Osteocyte (in vitro differentiated cells): ENCODE measurements at places on chromosomes 1 and 21.

GRCh38 chr1:165162671-165163241 lies 193.8 kb downstream of the LMX1A start:
- no peaks in the 10 kb centered on the region for H3K4me1 ChIP-seq
- no peaks in the 10 kb centered on the region for H3K27me3 ChIP-seq
- H3K27ac ChIP-seq: no peak overlapping the region
- H3K36me3 ChIP-seq: no peaks in the 10 kb centered on the region
- no peak overlapping the region for H3K4me3 ChIP-seq

- DNase-seq: no peak
- H3K4me3 ChIP-seq: no peak overlapping the region
- no peak overlapping the region for H3K27ac ChIP-seq
- no peaks in the 10 kb centered on the region for H3K4me1 ChIP-seq
- peaks cover 3% of the 10 kb centered on the region for H3K27me3 ChIP-seq
These were observed 36.0 kb downstream of the GNG4 start for GRCh38 chr1:235613602-235614001.

DNA sequence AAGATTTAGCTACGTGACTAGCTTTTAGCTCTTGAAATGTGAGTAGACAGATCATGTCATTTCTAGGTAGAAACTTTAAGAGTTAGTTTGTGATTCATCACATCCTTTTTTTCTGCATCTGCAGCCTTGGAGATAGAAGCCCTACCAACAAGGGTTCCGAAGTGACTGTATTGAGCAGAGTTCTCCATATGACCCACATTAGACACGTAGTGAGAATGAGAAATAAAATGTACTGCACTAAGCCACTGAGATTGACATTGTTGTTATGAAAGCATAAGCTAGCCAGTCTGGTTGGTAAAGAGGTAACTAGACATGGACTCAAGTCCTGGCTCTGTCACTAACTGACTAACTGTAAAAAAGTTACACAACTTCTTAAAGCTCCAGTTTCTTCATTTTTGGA lies 296.1 kb downstream of the PDE4B start:
- H3K27ac ChIP-seq: no peak overlapping the region
- H3K36me3 ChIP-seq: no peaks in the 10 kb centered on the region
- H3K4me3 ChIP-seq: no peak overlapping the region
- peaks cover 5% of the 10 kb centered on the region for H3K27me3 ChIP-seq
- no peaks in the 10 kb centered on the region for H3K4me1 ChIP-seq
- no peak for DNase-seq

GRCh38 chr1:103218369-103218768 lies 110.0 kb upstream of the COL11A1 start:
- no peak overlapping the region for H3K4me3 ChIP-seq
- DNase-seq: no peak
- no peaks in the 10 kb centered on the region for H3K27me3 ChIP-seq
- H3K36me3 ChIP-seq: peaks cover 2% of the 10 kb centered on the region
- H3K4me1 ChIP-seq: peaks cover 34% of the 10 kb centered on the region
- H3K27ac ChIP-seq: no peak overlapping the region

GRCh38 chr1:86137436-86137835 lies 19.1 kb downstream of the COL24A1 start:
- peaks cover 15% of the 10 kb centered on the region for H3K27me3 ChIP-seq
- H3K27ac ChIP-seq: no peak overlapping the region
- H3K36me3 ChIP-seq: no peaks in the 10 kb centered on the region
- no peak overlapping the region for H3K4me3 ChIP-seq

GRCh38 chr1:1069711-1070676 lies 4.1 kb downstream of the RNF223 start:
- H3K4me1 ChIP-seq: peaks cover 4% of the 10 kb centered on the region
- DNase-seq: no peak
- H3K36me3 ChIP-seq: no peaks in the 10 kb centered on the region
- peak overlapping the region; percentile 32 for H3K4me3 ChIP-seq

DNA sequence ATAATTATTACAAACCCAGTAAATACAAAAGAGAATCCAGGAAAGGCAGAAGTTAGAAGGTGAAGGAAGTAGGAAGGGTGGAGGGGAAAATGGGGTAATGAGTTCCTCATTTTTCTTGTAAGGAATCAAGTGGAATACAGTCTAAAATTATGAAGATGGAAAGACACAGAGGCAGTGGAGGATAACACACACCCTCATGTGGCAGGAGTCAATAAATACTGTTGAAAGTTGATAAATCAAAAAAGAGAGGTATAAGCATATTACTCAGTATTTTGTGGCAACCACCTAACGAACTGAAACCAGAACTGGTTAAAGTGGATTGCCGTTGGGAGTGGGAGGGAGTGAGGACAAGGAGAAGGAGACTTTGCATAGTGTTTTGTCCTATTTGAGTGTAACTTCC lies 78.6 kb upstream of the SLC44A3 start:
- no peak for DNase-seq
- H3K4me1 ChIP-seq: peaks cover 65% of the 10 kb centered on the region
- H3K27ac ChIP-seq: no peak overlapping the region

- no peaks in the 10 kb centered on the region for H3K27me3 ChIP-seq
- no peak for DNase-seq
- no peak overlapping the region for H3K27ac ChIP-seq
- H3K4me3 ChIP-seq: no peak overlapping the region
- no peaks in the 10 kb centered on the region for H3K36me3 ChIP-seq
- H3K4me1 ChIP-seq: peaks cover 12% of the 10 kb centered on the region
These were observed 21.1 kb downstream of the KPNA6 start for GRCh38 chr1:32128964-32129363.

DNA sequence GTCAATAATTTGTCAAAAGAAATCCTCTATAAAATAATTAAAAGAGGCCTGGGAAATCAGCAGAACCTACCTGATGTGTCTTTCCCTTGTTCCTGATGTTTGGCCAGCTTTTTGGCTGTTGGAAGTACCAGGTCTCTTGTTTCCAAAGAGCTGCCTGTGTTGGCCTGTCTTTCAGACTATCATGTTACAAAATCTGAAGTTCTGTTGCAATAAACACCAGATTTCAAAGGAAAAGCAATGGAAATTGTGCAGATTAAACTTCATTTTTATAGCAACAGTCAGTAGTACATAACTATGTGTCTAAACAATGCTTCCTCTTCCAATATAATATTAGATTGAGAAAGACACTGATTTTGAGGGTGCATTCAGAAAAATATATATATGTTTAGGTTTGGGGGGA lies 647.2 kb upstream of the CXADR start:
- no peak for DNase-seq
- H3K4me1 ChIP-seq: no peaks in the 10 kb centered on the region
- H3K27me3 ChIP-seq: no peaks in the 10 kb centered on the region

DNA sequence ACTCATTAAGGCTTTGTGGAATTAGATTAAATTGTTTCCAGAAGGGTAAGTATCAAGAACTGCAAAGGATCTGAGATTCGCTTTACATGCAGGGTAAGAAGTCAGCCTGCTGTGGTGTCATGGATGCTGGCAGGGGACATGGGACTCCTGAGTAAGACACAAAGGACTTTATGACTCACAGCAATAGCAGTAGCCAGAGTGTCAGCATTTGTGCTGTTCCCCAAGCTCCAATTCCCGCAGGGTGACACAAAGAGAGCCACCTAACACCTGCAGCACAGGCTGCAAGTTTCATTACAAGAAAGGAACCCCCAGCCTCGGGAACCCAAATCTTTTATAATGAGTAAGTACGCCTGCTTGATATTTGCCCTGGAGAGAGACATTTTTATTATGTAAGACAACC lies 298.1 kb upstream of the POU3F1 start:
- peaks cover 1% of the 10 kb centered on the region for H3K4me1 ChIP-seq
- H3K27me3 ChIP-seq: peaks cover 8% of the 10 kb centered on the region
- no peaks in the 10 kb centered on the region for H3K36me3 ChIP-seq
- H3K27ac ChIP-seq: no peak overlapping the region
- no peak overlapping the region for H3K4me3 ChIP-seq
- peak; percentile 51 for DNase-seq

DNA sequence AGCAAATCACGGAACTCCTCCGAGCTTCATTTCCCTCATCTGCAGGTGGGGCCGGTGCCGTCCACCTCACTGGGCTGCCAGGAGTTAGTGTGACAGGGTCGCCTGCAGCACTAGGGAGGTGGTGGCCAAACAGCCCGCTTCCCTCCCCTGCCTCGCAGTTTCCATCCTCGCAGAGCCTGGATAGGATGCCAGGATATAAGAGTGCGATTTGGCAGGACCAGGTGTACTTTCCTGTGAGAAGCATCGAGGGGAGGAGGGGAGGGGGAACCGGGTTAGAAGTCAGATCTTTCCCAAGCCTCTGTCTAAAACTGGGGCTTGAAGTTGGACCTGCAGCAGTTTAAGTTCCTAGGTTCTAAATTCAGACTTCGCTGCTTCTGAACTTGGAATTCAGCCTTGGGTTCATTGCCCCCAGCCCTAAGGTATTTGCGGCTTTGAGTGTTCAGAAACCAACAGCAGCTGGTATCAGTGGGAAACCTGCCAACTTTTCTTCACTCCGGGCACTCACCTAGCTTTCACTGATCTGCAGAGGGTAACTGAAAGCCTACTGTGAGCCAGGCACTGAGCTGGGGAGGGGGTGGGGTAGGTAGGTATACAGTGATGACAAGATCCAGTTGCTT lies 1.7 kb upstream of the JUN start:
- no peaks in the 10 kb centered on the region for H3K27me3 ChIP-seq
- peak overlapping the region; percentile 98 for H3K27ac ChIP-seq
- H3K4me1 ChIP-seq: peaks cover 38% of the 10 kb centered on the region

GRCh38 chr1:62367005-62367557 lies 47.8 kb upstream of the KANK4 start:
- no peaks in the 10 kb centered on the region for H3K36me3 ChIP-seq
- H3K4me1 ChIP-seq: peaks cover 9% of the 10 kb centered on the region
- H3K4me3 ChIP-seq: no peak overlapping the region
- no peak overlapping the region for H3K27ac ChIP-seq
- H3K27me3 ChIP-seq: peaks cover 54% of the 10 kb centered on the region
- DNase-seq: peak; percentile 49

DNA sequence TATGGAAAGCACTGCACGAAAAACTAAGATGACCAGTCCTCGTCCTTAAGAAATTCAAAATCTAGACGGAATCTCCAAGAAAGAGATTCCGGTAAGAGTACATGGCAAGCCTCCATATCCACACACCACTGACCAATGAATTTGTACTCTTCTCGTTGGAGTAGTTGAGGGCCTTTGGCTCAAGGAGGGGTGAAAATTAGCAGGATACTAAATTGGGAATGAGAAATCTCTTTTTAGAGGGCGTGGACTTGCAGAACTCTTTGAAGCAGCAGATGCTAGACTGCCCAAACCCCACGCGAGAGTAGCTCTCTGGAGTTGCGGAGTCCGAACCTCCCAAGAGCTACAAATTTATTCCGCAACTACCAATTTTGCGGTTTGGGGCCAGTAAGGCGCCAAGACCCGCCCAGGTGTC lies 872 bp upstream of the PPP2R5A start:
- no peaks in the 10 kb centered on the region for H3K27me3 ChIP-seq
- peak overlapping the region; percentile 94 for H3K27ac ChIP-seq
- H3K36me3 ChIP-seq: no peaks in the 10 kb centered on the region
- H3K4me3 ChIP-seq: peak overlapping the region; percentile 93
- no peak for DNase-seq

DNA sequence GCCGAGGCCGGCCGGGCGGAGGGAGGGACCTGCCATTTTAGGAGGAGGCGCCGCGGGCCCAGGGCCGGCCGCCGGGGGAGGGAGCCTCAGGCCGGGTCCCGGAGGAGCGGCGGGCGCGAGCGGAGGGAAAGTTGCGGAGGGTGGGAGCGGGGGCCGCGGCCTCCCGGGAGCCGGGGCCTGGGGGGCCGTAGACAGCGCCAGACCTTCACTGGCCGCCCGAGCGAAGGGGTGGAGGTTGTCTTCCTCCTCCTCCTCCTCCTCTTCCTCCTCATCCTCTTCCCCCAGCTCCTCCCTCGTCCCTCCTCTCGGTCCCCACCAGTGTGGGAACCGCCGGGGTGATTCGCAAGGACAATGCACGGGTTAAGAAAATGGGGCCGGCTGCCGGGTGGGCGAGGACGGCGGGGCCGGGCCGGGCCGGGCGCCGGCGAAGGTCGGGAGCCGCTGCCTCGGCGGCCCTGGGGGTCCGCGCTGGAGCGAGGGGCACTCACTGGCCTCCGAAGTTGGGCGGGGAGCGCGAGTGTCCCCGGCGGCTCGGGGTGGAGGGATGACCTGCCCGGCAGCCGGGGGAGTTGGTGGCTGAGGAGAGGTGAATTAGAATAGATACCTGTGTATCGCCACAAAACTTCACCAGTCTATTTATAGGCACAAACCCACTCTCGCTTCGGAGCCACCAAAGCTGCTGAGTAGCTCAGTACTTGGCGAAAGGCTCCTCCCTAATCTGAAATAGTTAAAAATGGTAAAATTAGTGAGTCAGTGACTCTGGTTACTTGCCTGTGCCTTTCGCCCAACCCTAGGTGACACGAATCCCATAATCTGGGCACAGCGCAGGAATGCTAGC lies 1.3 kb downstream of the DYRK1A start:
- peak overlapping the region; percentile 92 for H3K27ac ChIP-seq
- peak overlapping the region; percentile 81 for H3K4me3 ChIP-seq
- H3K36me3 ChIP-seq: no peaks in the 10 kb centered on the region
- DNase-seq: no peak
- no peaks in the 10 kb centered on the region for H3K27me3 ChIP-seq

DNA sequence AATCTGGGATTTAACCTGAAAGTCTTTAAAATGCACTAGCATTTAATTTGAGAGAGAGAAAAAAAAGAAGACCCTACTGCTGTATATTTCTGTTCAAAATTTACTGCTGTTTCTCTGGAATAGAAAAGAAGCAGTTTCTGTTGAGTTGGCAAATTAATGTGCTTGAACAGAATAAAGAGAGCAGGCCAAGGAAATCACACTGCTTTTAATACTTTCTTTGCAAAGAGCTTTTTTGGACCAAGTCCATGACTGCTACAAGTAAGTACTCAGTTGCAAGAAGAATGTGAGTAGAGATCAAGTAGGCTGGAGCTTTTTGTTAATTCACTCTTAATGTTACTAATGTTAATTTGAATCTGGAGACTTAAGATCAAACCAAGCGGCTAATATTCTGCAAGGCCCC lies 336.2 kb upstream of the SGIP1 start:
- no peaks in the 10 kb centered on the region for H3K4me1 ChIP-seq
- no peaks in the 10 kb centered on the region for H3K36me3 ChIP-seq
- H3K27ac ChIP-seq: no peak overlapping the region
- no peak for DNase-seq

DNA sequence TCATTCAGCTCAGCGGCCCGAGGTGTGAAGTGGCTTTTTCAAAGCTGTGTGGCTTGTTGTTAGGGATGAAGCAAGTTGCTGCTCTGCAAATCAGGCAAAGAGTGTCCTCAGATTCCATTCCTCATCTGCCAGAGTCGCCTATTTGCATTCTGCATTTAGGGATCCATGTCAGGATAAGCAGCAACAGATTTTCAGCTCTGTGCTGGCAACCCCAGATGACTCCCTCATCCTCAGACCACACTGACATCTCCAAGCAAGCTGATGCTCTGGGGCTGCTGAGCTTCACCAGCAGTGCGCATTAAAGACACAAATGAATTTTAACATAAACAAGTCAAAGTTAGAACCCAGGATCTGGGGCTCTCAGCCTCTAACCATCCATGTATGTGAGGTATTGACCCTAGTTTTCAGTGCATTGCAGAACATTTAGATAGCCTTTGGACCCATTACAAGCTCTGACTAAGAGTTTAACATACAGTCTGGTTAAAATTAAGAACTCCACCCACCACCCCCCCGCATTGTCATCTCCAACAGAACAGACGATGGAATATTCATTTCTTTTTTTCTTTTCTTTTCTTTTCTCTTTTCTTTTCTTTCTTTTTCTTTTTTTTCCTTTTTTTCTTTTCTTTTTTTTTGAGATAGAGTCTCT lies 10.9 kb downstream of the CFAP107 start:
- no peak overlapping the region for H3K4me3 ChIP-seq
- H3K4me1 ChIP-seq: no peaks in the 10 kb centered on the region
- H3K27ac ChIP-seq: no peak overlapping the region
- H3K27me3 ChIP-seq: peaks cover 4% of the 10 kb centered on the region
- DNase-seq: no peak
- H3K36me3 ChIP-seq: no peaks in the 10 kb centered on the region

- H3K36me3 ChIP-seq: peaks cover 90% of the 10 kb centered on the region
- H3K4me3 ChIP-seq: no peak overlapping the region
- no peak for DNase-seq
- peaks cover 2% of the 10 kb centered on the region for H3K4me1 ChIP-seq
These were observed 100.0 kb downstream of the POFUT2 start for GRCh38 chr21:45187646-45188045.
